ENCODE measurements at places on chromosomes 4 and X.

DNA sequence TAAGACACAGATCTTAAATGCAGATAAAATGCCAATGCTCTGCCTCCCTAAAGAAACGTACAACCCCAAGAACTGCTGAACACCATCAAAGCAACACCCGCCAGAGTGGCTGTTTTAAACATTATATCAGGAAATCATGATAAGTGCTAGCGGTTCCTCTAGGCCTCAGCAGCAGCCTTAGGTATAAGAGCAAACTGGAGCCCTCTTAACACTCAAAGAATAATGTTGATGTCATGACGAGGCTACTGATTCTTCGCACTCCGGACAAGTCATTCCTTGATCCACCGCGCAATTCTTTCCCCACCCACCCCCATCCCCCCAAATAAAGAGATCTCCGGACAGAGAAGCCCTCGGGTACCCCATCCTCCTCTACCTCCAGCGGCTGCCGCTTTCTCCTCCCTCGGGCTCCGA lies 507 bp downstream of the LIN54 start:
- no peak for DNase-seq

- DNase-seq = no peak
Observed at GRCh38 chrX:24643116-24643515, 4.0 kb downstream of the PCYT1B start.

- no peak for DNase-seq
Observed at GRCh38 chr4:31009926-31010325, 289.8 kb downstream of the PCDH7 start.

DNA sequence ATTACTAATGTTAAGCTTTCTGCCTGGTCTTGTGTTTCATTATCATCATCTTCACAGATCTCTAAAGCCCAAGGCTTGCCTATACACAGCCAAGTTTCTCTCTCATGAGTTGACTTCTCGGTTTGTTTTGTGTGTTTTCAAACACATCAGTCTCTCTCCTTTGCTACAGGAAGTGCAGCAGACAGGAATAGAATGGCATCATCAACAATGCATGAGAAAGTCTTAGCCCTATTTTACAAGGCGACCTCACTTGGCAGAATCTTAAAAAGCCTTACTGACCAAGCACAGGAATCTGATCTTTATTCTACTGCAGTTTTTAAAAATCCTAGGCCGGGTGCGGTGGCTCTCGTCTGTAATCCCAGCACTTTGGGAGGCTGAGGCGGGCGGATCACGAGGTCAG lies 36.8 kb downstream of the CC2D2A start:
- DNase-seq = no peak

DNA sequence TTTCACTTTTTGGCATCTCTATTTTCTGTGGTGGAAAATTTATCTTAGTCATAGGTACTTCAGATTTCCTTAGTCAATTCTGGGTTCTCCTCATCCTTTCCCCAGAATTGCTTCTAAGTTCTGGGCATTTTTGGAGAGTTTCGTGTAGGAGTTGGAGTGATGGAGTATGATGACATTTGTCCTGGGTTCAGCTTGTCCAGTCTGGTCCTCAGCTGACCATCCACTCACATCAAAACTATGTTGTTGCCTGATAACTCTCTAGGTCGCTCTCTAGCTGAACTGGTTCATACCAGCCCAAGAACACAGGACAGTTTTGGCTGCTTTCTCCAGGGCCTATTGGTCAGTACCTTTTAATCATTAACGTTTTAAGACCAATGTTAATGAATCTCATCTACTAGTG lies 13.2 kb downstream of the PTTG2 start:
- no peak for DNase-seq

- DNase-seq = no peak
Observed at GRCh38 chr4:38292529-38292928, 332.3 kb downstream of the PTTG2 start.

DNA sequence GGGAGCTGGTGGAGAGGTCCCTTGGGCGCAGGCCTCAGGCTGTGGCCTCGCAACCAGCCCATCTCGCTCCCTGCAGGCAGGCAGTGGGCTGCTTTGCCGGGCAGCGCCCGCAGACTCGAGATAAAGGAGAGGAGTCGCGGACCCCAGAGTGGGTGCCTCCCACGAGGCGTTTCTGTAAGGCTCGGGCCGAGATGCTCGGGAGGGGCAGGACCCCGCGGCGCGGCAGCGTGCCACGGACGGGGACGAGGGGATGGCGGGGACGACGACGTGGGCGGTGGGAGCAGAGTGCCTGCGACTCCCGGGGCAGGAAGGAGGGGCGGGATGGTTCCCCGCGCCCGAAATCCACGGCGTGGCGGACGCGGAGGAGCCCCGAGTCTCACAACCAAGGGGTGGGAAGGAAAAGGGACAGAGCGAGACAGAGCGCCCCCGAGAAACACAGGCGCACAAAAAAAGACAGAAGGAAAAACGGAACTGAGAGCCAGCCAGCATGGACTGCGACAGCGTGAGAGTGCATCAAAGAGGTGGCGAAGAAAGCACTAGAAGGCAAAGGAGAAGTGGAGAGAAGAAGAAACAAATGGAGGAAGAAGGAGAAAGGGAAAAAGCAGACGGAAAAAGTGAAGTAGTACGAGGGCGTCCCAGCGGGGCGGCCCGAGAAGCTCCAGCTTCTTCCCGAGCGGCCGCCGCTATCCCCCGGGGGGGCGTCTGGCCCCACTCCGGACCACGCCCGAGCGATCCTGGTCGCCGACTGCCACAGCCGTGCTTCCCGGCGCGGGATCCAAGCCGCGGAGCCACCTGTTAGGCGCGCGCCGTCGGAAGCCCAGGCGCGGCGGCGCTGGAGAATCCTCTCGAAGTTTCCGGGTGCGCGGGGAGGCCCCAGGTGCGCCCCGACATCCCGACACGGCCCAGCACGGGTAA lies 1.5 kb downstream of the BEND4 start:
- no peak for DNase-seq

GRCh38 chrX:151996347-151996746 lies 21.9 kb upstream of the GABRE start:
- no peak for DNase-seq

DNA sequence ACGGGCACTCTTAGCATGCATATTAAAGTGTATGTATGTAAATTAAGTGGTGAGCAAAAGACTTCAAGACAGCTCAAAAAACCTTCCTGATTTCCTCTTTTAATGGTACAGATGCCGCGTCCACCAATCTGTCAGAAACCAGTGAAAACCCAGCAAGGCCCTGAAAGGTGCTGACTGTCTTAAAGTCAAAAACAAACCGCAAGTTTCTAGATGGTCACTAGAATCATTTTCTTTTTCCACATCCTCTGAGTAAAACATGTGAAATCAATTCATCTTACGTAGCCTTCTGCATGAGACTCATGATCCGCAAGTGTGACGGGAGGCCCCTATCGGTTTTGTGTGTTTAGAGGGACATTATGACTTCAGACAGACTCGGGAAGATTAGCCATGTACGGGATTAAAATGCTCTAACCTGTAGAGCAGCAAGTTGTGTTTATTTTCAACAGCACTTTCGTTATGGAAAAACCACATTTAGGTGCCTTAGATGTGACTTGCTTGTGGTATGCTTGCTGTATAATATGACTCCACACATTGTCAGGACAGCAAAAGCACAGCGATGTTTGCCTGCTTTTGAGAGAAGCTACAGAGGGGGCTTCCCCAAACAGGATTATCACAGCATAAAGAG lies 88.2 kb upstream of the STS start:
- DNase-seq = no peak

DNA sequence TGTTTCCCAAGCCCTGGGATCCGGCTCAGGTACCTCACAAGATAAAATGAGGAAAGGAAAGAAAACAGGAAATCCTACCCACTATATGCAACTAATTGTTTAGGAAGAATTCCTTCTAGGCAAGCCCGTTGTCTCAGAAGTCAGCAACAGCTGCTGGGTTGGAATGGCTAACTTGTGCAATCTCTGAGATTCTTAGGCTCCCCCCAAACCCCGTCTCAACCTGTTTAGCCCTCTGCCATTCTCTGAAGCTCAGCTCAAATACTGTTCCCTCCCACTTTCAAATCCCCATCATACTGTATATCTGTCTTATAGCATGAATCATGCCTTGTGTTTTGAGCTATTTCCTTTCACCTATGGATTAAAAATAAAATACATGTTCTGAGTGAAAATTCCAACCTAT lies 28.9 kb downstream of the STARD8 start:
- no peak for DNase-seq

DNA sequence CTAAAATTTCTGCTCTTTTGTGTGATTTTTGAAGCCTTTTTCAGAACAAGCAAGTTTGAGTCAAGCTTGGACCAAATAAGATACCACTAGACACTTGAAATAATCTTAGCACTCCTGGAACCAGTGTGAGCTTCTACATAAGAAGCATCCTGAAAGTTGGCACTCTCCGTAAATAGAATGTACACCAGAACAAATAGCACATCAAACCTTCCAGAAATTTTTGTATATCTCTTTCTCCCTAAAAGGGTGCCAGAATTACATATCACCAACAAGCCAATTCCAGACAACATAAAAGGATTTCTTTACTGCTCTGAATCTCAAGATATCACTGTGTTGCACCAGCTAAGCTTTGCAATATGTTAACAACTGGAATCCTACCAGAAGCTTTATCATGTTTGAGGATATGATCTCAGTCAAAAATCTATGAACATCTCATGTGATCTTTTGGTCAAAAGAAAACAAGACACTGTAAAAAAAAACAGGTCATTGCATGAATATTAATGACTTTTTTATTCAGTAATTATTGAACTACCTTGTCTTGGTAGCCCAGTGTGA lies 117.2 kb downstream of the PRSS12 start:
- DNase-seq = no peak

- no peak for DNase-seq
Observed at GRCh38 chrX:85964744-85965143, 82.6 kb downstream of the CHM start.

DNA sequence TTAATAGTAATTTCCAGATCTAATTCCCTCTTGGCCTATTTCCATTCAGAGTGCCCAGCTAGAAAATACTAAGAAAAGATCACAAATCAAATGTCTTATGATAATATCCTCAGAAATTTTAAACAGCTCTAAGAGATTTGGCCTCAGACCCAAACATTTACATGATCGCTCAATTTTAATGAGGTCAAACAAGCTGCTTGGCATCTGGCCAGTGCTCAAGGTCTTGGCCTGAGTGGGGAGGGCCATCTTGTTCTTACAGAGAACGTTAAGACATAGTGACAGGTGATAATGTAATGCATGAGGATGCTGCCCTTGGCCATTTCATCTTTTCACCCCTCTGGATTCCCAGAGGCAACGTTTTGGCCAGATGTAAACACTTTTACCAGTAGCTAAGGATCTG lies 159.2 kb upstream of the SLC7A11 start:
- DNase-seq = no peak
